ENCODE measurements at places on chromosomes 7 and 10.

DNA sequence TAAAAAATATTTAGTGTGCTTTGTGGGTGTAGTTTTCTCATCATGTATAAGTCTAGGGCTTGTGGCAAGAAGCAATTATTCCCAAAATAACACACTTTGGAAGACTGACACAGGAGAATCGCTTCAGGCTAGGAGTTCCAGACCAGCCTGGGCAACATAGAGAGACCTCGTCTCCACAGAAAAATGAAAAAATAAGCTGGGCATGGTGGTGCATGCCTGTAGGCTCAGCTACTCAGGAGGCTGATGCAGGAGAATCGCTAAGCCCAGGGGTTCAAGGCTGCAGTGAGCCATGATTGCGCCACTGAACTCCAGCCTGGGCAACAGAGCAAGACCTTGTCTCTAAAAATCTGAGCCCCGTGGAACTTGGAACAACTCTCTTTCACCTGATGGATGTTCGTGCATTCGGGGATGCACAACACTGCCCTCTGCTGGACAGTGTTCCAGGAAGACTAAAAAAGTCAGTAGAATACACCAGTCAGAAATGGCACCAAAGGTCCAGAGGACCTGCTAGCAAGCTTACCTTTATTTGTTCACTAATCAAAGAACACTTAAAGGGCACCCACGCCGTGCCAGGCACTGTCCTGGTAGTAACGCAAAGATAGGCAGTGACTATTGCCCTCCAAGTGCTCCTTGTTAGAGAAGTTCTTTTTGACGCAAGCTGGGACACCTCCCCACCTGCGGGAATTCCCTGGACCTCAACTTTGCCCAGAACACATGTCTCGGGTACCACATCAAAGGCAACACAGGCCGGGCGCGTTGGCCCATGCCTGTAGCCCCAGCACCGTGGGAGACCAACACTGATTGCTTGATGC is 81.9 kb upstream of the CALN1 start:
- DNase-seq, result peak; percentile 4

- DNase-seq, result no peak
Observed at GRCh38 chr7:46291601-46292150, 370.6 kb upstream of the IGFBP3 start.

DNA sequence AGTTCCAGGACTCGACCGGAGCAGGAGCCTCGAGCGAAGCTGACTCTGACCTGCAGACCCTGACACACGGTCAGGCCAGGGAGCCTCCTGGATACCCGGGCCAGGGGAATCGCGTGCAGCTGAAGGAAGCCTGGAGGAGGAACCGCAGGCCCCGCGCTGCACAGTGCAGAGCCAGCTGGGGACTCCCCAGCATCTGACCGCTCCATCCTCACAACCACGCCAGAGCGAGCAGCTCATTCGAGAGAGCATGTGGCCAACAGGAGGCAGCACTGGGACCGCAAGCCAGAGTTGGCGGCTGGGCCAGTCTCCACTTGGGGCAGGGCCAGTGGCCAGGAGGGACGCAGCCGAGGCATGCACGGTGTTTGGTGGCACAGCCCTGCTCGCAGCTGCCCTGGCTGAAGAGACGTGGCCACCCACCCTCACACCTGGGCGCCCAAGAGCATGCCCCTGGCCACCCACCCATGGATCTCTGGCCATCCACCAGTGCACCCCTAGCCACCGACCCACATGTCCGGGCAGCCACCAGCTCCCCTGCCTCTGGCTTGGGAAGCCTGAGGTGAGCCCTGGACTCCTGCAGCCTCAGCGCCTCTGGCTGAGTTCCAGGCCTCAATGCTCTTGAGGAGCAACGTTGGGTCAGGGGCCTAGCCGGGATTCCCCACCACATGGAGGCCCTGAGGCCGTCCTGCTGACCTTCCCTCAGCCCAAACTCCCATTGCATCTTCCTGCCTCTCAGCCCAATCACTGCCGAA is 213.9 kb downstream of the ELFN1 start:
- no peak for DNase-seq

DNA sequence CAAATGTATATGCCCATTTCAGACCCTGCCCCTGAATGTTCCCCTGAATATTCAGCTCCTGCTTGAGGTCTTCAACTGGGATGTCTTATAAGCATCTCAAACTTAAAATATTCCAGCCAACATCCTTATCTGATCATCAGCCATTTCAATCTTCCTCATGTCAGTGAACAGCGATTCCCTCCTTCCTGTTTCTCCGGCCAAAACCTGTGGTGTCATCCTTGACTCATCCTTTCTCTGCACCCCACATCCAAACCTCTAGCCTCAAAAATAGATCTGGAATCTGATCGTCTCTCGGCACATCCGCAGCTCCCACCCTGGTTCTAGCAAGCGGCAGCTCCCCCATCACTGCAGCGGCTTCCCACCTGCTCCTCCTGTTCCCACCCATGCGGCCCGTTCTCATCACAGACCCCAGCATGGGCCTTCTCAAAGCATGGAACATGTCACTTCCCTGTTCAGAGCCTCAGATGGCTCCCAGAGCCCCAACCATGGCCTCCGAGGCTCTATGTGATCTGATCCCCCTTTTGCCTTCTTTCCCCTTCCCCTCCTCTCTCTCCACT is 165.7 kb downstream of the HECW1 start:
- no peak for DNase-seq

- peak; percentile 48 for DNase-seq
Observed at GRCh38 chr7:150406567-150407421, 27.7 kb downstream of the ZNF775 start.

DNA sequence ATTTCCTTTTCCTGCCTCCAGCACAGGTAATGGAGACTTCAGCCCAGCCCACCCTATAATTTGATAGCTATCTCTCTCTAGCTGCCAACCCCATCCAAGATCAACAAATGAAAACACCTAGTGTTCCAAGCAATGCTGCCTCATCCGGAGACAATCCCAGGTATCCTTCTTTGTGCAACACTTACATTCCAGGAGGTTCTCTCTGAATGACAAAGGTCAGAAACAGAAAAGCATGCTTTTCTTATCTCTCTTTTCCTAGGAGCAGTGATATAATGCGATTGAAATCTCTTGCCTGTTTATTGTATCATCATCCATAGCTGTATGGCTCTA is 699.3 kb downstream of the INHBA start:
- no peak for DNase-seq

GRCh38 chr7:115417662-115418061 is 495.8 kb downstream of the MDFIC start:
- no peak for DNase-seq

DNA sequence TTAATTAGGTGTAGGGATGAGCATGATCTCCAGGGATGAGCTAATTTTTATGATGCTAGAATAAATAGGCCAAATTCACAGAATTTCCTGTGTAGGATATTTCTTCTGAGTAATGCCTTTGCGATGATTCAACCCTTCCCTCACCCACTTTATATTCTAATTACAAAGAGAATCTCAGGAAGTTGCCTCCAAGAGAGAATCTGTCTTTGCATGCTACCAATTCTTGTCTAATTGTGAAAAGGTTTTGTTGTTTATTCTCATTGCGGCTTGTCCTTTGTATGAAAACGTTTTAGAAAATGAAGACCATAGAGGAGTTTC is 6.3 kb downstream of the C7orf57 start:
- DNase-seq, result no peak

DNA sequence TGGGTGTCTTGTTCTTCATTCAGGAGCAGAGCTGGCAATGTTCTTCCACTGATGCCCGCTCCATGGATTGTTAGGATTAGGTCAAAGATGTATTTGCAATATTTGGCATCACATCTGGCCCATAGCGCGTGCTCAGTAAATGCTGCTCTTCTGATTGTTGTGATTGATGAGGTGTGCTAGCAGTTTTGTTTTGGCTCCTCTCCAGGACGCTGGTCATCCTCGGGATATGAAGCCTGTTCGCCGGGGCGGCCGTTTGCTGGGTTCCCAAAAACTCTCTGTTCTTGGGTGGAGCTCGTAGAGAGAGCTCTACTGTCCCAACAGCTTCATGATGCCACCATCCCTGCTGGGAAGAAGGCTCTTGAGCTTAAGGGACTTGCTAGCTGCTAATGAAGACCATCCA is 96.9 kb downstream of the XRCC2 start:
- DNase-seq, result no peak

GRCh38 chr7:93958651-93959050 is 37.1 kb downstream of the GNG11 start:
- no peak for DNase-seq

- peak; percentile 23 for DNase-seq
Observed at GRCh38 chr7:70694434-70694970, 437.4 kb upstream of the GALNT17 start.

- DNase-seq, result no peak
Observed at GRCh38 chr7:30956704-30957103, 7.0 kb upstream of the GHRHR start.

GRCh38 chr7:46996972-46997371 is 584.9 kb downstream of the TNS3 start:
- DNase-seq, result no peak

- DNase-seq, result no peak
Observed at GRCh38 chr7:47295606-47296005, 286.3 kb downstream of the TNS3 start.

DNA sequence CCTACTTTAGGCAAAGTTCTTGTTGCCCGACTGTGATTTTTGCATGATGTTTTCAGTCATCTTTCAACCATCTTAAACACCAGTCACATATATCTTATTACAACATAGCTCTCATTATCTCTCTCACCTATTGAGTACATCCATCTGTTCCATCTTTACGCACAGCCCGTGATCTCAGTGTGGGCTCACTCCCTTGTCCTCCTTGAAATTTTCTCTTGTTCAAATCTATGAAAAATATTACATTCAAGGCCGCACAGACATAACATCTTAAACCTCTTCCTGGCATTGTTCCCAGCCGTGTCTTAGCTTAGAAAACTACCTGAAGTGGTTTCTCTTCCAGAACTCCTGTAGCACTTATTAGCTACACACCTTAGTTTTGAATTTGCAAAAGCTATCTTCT is 32.6 kb downstream of the NET1 start:
- no peak for DNase-seq

DNA sequence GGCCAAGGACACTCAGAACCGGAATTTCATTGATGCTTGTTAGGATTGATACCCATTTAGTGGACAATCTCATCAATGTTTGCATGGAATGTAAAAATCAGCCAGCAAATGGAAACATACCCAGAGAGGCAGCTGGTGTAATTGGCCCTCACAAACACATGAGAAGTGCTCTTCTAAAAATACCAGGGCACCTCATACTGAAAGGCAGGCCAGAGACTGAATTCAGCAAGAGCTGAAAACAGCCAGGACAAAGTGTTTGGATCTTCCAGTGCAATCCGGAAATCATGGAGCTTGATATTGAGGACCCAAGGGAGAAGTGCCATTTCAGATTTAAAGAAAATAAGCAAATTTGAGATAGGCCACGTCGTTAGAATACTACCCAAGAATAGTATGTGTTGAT is 498.6 kb downstream of the GALNT17 start:
- no peak for DNase-seq

DNA sequence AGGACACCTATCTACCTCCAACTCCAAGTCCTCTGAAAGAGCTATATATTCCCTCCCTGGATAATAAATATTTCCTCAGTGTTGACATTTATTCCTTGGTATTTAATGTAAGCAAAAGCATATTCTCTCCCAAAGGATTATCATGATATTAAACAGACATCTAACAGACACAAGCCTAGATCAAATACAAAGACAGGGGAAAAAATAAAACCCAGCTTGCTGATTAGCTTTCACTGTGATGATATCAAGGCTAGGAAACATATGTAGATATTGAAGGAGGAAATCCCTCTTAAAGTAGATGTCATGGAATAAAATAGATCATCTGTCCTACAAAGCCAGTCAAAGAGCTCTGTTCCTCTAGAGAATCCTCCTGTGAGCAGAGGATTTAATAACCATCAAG is 95.2 kb downstream of the CRPPA start:
- DNase-seq, result no peak

- DNase-seq, result no peak
Observed at GRCh38 chr7:85090143-85090542, 96.7 kb downstream of the SEMA3D start.

DNA sequence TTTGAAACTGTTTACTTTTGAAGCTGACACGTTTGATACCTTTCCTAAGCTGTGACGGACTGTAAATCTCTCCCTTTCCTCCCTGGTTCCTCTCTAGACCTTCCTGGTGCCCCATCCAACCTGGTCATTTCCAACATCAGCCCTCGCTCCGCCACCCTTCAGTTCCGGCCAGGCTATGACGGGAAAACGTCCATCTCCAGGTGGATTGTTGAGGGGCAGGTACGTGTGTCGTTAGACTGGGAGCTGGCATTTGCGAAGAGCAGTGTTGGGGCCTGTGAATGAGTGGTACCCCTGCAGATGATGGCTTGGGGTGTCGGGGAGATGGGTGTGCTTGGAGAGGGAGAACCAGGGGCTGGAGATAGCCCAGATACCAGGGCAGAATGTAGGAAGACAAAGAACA is 602.7 kb upstream of the FOXK1 start:
- no peak for DNase-seq

DNA sequence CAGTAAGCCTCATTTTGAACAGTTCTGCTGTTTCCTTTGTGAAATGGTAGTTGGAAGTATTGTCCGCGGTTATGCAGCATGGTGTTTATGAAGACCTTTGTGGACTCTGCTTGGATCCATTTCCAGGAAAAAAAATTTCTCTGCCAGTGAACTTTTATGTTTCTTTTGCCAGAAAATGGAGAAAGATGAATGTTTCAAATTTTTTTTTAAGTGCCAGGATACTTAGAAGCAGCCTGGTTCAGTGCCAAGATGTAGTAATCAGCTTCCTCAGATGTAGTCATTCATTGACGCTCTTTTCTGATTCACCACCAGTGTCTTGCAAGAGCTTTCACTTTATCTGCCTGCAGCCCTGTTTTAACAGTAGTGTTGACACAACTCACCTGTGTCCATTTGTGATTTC is 258.2 kb downstream of the SDK1 start:
- DNase-seq, result no peak

DNA sequence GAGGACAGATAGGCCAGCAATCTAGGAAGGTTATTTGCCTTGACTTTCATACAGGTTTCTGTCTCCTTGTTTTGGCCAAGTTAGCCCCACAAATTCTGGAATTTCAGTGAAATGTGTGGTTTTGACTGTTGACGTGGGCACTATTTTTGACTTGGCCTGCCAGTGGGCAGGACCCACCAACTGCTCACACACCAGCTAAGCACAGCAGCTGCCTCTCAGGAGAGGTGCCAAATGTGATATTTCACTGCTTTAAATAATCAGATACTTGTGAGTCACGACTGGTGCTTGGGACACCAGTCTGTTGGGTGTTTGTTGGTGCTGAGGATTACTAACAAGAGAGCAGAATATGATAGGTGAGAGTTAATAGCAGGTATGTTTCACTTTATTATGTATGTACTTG is 409.7 kb upstream of the MTPN start:
- DNase-seq, result no peak

Data from central memory CD4-positive, alpha-beta T cell (primary cell).